Myocyte (in vitro differentiated cells): ENCODE measurements at places on chromosomes 3 and 15.
A peak's percentile ranks its signal among the peaks of the same experiment; 100 is the strongest.

- DNase-seq = no peak
Observed at GRCh38 chr3:151393146-151393830, 8.7 kb upstream of the P2RY12 start.

GRCh38 chr3:150220799-150221198 lies 187.3 kb upstream of the TSC22D2 start:
- DNase-seq = no peak

DNA sequence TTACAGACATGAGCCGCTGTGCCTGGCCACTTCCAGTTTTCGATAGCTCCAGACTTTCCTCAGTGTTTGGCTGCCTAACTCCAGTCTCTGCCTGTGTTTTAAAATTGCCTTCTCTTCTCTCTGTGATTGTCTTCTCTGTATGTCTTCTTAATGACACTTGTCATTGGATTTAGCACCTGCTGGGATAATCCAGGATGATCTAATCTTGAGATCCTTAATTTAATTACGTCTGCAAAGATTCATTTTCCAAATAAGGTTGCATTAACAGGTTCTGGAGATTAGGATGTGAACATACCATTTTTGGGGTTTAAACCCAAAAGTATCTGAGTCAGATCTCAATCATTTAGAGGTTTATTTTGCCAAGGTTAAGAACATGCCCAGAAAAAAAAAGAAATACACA lies 222.2 kb upstream of the PDZRN3 start:
- no peak for DNase-seq

GRCh38 chr3:34001022-34001421 lies 202.6 kb downstream of the PDCD6IP start:
- no peak for DNase-seq

DNA sequence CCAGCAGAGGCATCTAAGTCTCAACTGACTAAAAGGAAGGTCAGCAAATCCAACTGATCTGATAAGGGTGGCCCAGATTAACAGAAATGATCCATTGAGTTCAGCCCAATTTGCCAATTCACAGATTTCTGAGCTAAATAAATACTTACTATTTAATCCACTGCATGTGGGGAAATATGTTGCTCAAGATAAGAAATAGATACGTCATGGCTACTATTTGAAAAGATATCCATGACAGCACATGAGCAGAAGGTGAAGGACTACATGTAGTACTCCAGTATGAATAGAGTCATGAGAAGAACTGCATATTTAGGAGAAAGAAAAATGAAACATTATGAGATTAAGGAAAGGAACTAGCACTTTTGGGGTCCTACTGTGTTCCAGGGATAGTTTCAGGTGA lies 332.4 kb downstream of the ARPP21 start:
- no peak for DNase-seq

GRCh38 chr3:69094467-69095205 lies 9.9 kb downstream of the ARL6IP5 start:
- peak; percentile 66 for DNase-seq

GRCh38 chr15:44327578-44327977 lies 39.1 kb downstream of the GOLM2 start:
- no peak for DNase-seq
